ENCODE measurements at places on chromosomes 3 and 15.

DNA sequence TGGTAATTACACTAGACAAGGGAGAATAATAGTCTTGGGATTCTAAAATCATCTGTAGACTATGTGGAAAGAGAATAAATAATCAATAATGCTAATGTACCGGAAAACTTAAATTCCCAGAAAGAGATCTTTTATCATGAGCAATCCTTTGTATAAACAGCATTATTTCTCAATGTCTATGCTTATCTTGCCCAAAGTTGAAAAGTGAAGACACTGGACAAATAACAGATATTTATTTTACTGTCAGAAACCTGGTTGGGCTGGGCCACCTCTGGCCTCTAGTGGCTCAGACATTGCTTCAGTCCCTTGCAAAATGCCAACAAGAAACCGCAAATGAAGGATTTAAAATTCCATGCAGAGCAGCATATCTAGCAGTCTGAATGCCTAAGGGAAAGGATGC lies 409.9 kb downstream of the FHIT start:
- no peak for DNase-seq

DNA sequence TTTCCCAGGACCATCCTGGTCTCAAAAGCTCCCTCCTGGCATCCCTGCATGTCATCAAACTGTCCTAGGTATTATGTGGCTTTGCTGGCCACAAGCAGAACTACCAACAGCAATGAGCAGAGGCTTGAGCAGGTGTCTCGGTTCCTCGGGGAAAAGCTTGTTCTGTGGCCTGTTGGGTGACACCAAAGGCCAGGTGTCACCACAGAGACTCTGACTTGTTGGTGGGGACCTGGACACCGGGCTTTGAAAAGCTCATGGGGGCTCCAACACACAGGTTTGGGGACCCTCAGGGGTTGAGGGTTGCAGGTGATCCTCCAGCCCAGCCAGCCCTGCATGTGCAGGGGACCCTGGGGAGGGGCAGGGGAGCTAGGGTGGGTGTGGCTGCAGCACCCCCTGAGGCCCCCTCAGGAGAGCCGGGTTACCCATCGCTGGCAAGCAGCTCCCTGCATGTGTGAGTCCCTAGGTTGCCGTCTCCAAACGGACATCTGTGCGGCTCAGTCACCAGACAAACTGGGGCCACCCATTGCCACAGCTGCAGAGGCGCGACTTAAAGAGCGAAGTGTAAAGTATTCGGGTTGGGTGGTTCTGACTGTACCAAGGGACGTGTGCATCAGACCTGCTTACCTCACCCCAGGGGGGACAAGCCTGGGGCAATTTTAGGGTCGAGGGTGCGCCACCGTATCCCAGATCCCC lies 140.1 kb downstream of the CHSY1 start:
- DNase-seq: no peak

GRCh38 chr3:37667335-37667734 lies 194.3 kb upstream of the CTDSPL start:
- no peak for DNase-seq

DNA sequence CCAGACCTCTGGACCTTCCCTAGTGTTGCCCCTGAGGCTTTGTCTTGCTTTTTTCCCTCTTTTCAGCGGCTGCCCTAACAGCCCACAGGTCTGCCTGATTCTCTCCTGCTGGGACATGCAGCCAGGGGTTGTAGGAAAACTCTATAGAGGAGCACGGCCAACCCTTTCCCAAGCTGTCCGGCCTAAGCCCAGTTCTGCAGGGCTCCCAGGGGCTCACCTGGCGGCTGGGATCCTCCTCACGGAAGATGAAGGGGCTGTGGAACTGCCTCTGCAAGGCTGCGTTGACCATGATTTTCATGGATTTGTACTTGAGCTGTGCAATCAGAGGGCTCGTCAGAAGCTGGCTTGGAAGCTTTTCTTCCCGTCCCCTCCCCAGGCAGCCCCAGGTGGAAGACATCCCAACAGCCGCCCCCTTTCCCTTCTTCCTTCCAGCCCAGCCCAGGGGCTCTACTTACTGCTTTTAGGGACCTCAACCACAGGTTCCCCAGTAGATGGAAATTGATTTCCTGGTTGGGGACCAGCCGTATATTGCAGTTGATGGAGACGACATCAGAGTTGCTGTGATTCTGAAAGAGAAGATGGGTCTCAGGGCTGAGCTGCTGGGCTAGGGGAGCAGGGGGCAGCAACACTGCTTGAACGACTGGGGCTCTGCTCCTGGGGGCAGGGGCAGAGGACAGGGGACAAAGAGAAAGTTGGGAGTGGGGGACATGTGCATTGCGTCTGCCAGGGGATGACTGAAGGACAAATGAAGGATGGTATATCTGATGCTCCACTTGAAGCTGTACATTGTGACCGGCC lies 29.8 kb downstream of the FEM1B start:
- no peak for DNase-seq

- DNase-seq: no peak
Observed at GRCh38 chr3:78497021-78497420, 1270.8 kb downstream of the ROBO1 start.

- no peak for DNase-seq
Observed at GRCh38 chr3:34056951-34057390, 258.5 kb downstream of the PDCD6IP start.

DNA sequence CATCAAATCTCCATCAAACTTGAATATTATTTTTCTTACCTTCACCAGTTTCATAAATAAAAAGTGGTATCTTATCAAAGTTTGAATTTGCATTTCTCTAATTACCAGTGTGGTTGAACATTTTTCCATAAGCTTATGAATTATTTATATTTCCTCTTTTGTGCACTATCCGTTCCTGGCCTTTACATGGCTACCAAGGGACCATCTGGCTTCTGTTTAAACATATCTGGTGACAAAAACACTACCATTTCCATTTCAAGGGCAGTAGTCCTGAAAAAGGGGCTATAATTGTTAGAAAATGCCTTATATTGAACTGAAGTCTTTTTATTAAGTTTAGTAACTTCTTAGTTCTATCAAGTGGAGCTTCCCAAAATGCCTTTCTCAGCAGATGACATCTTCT lies 44.3 kb upstream of the TM4SF4 start:
- DNase-seq: no peak

- no peak for DNase-seq
Observed at GRCh38 chr15:25795712-25796111, 67.4 kb downstream of the ATP10A start.

DNA sequence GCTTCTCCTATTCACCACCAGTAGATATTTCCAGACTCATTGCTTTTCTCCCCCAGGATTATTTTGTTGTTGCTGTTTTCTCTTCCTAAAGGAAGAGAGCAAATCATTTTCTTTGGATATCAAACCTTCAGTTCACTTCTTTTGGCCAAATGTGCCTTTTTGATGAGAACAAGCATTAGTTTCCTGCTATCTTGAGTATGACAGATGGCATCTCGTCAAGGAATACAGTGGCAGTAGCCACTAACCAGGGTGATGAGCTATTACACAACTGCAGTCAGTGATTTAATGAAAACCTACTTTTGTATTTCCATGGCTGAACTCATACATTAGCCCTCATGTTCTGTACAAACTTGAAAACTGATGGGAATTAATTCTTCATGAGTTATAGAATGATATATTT lies 354.6 kb downstream of the CADM2 start:
- no peak for DNase-seq

- no peak for DNase-seq
Observed at GRCh38 chr15:34783991-34784390, 11.4 kb downstream of the ACTC1 start.

- no peak for DNase-seq
Observed at GRCh38 chr3:170207717-170208116, 14.5 kb upstream of the PRKCI start.

DNA sequence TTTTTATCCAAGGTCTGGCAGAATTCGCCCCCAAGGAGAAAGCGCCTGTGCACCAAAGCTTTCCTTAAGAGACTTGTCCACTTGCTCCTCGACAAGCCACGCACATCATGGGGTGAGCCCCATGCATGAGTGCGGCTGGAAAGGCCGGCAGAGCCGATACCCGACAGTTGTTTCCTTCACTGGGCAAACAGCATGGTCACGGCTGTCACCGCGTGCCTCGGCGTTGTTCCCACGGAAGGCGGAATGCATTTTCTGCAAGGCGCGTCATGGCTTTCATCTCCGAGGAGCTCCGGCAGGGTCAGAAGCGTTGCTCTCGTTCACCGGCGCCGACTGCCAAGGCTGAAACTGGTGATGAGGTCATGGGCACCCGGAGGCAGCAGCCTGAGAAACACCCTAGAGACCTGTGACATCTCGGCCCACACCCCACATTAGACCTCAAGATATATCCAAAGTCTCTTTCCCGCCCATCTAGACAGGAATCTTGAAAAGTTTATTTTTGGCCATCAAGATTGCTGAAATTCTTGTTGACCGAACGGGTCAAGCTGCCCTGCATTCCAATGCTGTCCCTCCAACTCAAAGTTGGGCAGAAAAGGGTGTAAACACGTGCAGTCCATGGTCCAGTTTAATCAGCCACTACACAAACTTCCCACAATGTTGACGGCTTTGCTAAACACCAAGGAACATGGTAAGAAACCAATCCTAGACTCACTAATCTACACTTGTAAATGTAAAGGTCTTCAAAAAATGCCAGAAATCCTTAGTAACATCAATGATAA lies 604 bp upstream of the TJP1 start:
- DNase-seq: no peak

- DNase-seq: no peak
Observed at GRCh38 chr3:134059035-134059601, 29.4 kb upstream of the SLCO2A1 start.

DNA sequence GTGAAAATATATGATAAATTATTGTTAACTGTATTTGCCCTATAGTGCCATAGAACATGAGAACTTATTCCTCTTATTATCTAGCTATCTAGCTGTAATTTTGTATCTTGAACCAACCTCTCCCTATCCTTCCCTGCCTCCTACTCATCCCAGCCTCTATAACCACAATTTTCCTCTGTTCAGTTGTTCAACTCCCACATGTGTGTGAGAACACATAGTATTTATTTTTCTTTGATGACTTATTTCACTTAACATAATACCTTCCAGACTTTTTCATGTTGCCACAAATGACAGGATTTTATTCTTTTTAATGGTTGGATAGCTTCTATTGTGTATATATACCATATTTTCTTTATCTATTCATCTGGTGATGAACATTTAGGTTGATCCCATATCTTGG lies 85.4 kb upstream of the SUCLG2 start:
- no peak for DNase-seq

DNA sequence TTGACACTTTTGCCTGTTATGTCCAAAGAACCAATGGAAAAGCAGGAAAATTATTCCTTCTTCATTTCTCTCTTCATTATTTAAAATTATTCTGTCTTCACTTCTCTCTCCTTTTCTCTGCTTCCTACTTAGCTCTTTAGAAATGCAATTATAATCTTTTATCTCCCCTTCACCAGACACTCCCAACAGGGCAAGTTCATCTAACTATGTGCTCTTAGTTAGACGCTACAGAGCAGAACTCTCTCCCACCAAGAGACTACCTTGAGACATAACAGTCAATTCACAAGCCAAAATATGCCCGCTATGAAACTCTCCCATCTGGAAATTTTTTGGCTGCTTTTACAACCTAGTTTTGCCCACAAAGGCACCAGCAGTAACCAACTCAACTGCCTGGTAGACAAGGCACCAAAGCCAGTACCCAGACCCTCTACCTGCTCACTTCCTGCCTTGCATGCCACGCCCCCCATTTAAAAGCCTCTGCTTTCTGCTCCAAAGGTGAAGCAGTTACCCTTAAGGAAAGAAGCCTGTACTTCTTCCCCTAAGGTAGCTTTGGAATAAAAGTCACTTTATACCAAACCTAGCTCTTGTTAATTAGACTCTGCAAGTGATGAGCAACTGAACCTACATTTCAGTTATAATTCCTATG lies 28.1 kb downstream of the CCRL2 start:
- no peak for DNase-seq

DNA sequence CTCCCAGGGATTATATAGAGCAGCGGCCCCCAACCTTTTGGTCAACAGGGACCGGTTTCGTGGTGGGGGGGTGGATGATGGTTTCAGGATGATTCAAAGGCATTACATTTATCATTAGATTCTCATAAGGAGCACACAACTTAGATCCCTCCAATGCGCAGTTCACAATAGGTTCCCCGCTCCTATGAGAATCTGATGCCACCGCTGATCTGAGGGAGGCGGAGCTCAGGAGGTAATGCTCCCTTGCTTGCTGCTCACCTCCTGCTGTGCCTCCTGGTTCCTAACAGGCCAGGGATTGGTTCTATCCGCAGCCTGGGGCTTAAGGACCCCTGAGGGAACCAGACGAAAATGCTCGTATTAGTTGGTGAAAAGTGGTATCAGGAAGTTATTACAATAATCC lies 1.3 kb upstream of the HACD2 start:
- DNase-seq: no peak

- DNase-seq: no peak
Observed at GRCh38 chr3:45923755-45924154, 19.5 kb upstream of the CXCR6 start.

- no peak for DNase-seq
Observed at GRCh38 chr3:52842424-52842823, 7.6 kb upstream of the MUSTN1 start.

DNA sequence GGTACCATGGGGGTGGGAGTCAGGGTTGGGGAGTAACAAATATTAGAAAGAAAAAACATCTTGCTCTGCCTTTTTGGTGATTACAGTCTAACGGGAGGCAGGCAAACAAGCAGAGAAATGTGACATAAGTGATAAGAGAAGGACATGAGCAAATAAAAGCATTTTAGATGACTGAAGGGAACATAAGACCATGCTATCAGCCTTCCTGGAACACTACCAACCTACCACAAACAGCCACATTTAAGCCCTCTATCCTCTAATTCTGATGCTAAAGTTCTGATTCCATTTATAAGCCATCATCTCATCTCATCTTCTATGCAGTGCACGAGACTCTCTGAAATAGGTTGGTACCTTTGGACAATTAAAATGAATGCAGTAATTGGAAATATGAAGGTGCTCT lies 243.4 kb upstream of the P2RY1 start:
- no peak for DNase-seq

DNA sequence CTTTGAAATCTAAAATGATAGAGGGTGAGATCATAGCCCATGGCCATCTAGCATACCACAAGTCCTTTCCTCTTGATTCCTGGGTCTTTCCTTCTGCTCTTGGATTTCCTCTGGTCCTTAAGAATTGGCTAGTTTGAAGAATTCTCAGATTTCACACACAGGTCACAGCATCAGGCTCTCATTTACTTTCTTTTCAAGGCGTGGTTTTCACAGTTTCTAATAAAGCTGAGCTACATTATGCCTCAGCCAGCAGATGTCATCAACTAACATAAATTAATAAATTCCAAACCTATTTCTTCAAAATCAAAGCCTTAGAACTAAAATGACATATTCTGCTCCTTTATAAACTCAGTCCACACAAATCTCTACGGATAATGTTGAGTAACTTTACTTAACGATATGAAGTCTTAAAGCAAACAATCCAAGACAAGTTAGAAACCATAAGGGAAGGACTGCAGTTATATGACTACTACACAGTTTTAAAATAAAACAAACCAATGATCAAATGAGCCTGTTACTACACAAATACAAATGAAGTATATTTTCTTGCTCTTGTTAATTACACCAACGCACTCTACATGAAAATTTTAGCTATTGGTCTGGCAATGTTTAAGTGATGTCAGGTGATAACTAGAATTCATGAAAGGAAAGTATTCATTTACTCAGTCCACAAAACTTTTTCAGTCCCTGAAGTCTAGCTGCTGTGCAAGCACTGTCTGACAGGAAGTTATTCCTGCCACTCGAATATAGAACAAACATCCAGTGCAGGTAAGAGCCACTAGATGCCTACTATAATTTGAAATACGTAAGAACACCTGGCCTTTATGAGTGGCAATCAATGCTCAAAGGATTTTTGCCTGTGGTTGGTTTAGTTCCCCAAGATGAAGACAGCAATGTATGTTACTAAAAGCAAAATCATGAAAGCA lies 9.2 kb downstream of the CCDC14 start:
- DNase-seq: no peak

GRCh38 chr3:133394561-133395311 lies 5.1 kb upstream of the BFSP2 start:
- DNase-seq: no peak
